Effector CD8-positive, alpha-beta T cell (primary cell): ENCODE measurements at places on chromosomes 13 and 19.
A peak's percentile ranks its signal among the peaks of the same experiment; 100 is the strongest.

GRCh38 chr13:60028021-60028420 lies 135.7 kb downstream of the DIAPH3 start:
- DNase-seq, result no peak

DNA sequence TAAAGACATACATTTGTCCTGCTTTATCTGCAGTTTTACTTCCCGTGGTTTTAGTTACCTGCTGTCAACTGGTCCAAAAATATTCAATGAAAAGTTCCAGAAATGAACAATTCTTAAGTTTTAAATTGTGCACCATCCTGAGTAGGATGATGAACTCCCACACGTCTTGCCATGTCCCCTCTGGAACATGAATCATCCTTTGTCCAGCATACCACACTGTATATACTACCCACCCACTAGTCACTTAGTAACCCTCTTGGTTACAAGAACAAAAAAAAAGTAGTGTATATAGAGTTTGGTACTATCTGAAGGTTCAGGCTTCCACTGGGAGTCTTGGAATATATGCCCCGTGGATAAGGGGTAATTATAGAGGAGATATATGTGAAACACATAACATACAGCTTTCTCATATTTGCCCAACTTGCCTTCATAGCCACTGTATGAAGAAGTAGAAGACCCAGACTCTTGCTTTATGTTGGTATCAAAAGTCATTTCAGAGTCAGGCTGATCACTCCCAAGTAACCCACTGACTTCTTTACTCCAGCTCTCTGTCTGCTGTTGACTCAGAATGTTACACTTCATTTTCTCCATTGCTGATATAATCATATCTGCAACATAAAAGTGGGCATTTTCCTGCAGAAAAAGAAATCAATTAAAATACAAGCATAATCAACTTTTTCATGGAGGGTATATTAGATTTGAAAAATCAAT lies 19.3 kb downstream of the RUBCNL start:
- no peak for DNase-seq

DNA sequence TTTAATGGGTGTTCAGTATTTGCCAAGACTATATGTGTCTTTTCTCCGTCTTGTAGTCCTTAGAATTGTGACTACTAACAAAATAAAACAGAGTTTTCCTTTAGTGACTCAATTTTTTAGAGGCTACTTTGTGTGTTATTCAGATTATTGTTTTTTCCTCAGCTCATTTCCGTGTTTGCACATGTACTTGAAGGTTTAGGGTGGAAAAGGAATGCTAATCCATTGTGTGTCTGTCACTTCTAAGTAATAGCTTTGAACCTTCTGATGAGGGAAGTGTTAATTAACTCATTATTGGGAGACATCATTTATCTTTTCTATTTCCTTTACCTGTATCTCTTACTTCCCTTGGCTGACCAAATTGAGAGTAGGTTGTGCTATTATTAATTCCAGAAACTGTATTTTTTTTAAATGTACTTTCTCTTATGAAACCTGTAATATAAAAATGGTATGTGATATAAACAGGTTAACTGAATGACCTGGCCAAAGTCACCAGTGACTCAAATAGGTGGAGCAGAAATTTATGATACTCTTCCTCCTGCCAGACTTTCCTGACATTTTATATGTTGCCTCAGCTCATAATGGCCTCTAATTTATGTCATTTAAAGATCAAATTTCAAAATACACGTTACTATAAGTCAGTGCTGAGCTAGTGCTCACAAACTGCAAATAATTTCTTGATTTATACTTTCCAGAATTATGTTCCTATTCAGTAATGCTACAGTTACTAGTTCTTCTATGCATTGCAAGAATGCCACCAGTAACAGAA lies 88.8 kb downstream of the LMO7 start:
- DNase-seq, result no peak

- DNase-seq, result no peak
Observed at GRCh38 chr13:26052337-26052736, 521 bp upstream of the SHISA2 start.

DNA sequence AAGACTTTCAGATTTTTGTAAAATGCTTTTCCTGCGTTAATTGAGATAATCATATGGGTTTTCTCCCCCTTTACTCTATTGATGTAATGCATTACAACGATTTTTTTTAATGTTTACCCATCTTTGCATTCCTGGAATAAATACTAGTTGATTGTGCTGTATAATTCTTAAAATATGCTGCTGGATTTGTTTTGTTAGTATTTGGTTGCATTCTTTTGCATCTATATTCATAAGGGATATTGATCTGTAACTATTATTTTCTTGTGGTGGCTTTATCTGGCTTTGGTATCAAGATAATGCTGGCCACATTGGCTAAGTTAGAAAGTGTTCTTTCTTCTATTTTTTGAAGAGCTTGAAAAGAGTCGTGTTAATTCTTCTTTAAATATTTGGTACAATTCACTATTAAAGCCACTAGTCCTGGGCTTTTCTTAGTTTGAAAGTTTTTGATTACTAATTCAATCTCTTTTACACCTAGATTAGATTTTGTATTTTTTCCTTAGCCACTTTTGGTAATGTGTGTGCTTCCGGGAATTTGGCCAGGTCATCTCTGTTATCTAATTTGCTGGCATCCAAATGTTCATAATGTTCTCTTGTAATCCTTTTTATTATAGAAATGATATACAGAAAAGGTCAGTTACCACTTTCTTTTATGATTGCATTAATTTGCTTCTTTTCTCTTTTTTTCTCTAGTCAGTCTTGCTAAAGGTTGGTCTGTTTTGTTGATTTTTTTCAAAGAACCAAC lies 29.8 kb downstream of the KL start:
- no peak for DNase-seq

DNA sequence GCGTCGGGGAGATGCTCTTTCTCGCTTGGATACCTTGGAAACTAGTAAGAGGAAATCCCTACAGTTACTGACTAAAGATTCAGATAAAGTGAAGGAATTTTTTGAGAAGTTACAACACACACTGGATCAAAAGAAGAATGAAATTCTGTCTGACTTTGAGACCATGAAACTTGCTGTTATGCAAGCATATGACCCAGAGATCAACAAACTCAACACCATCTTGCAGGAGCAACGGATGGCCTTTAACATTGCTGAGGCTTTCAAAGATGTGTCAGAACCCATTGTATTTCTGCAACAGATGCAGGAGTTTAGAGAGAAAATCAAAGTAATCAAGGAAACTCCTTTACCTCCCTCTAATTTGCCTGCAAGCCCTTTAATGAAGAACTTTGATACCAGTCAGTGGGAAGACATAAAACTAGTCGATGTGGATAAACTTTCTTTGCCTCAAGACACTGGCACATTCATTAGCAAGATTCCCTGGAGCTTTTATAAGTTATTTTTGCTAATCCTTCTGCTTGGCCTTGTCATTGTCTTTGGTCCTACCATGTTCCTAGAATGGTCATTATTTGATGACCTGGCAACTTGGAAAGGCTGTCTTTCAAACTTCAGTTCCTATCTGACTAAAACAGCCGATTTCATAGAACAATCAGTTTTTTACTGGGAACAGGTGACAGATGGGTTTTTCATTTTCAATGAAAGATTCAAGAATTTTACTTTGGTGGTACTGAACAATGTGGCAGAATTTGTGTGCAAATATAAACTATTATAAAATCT lies 2.7 kb upstream of the KCNRG start:
- DNase-seq, result no peak

GRCh38 chr13:45047394-45048310 lies 58.3 kb downstream of the GPALPP1 start:
- peak; percentile 50 for DNase-seq

DNA sequence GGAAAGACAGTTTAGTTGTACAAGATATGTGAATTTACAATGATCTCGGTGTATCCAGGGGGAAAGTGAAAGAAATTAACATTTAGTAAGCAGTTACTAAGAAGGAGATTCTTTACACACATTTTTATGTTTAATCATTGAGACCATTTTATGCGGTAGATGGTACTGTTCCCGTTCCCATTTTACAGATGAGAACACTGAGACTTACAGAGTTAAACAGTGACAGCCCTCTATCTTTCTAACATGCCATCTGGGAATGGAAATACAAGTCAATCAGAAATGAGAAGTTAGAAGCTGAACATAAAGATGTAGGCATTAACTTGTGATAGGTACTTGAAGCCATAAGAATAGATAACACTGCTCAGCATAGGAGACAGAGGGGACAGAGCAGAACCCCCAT lies 144.9 kb downstream of the VWA8 start:
- no peak for DNase-seq

DNA sequence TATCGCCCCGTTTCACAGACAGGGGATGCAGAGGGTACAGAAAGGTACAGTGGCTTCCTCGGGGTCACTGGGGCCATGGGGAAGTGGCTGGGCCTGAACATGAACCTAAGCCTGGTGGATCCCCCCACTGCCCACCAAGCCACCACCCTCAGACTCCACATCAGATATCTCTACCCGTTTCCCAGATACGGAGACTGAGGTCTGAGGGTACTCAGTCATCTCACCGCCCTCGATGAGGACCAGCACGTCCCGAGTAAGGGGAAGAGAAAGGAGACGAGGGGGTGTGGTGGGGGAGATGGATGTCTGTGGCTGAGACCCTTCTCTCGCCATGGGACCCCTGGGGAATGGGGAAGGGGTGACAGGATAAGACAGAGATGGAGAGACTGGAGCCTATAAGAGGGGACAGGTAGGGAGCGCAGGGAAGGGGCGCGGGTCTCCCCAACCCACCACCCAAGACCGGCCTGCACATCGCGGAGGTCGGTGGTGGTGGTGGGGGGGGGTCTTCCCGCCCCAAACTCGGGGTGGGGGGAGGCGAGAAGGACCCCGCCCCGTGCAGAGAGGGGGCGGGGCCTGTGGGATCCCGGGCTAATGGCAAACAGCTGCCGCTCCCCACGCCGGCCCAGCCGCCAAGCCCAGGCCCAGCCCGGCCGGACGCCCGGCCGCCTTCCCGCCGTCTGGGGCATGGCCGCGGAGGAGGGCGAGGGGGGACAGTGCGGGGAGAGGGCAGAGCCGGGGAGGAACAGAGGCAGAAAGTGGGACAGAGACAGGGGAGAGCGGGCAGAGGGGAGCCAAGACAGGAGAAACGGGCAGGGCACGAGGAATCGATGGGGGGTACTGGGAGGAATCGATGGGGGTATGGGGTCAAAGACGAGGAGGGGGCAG lies 698 bp downstream of the KANK2 start:
- no peak for DNase-seq

GRCh38 chr13:44921246-44921877 lies 67.9 kb downstream of the NUFIP1 start:
- DNase-seq, result no peak

DNA sequence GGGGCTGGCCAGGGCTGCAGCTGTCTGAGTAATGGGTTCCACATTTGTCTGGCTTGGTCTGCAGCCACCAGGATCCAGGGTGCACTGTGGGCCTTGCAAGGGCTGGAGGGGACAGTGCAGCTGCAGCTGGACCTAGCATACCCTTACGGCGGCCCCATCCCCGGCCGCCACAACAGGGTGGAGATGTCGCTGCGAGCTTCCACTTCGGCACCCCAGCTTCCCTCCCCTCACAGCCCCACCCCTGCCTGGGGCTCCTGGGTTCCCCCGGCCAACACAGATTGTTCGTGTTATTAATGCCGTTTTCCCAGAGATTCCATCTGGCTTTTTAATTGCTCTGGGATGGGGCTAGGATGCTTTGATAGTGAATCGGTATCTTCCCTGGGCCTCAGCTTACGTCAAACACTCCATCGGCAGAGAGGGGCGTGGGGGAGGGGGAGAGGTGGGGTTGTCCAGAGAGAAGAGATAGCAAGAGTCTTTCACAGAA lies 5.8 kb downstream of the CEBPA start:
- DNase-seq, result no peak

- DNase-seq, result no peak
Observed at GRCh38 chr13:105070452-105070851, 1465.0 kb downstream of the EFNB2 start.

DNA sequence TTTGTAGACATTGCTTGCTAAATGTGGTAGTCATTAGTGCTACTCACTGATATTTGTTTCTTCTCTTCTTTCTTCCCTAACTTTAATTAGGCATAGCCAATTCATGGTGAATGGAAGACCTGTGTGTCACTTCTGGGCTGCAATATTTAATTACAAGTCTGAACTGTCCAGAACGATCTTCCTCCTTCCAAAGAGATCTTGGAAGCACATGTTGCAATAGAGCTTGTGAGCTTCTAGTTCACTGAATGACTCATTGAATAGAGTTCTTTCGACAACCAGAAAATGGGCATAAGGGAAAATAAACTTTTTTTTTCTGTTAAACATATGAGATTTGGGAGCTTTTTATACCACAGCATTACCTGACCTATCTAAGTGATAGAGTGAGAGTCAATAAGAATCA lies 1264.6 kb downstream of the PCDH9 start:
- no peak for DNase-seq

GRCh38 chr13:27375686-27376326 lies 48.6 kb upstream of the GTF3A start:
- peak; percentile 41 for DNase-seq

- DNase-seq, result no peak
Observed at GRCh38 chr13:51118809-51119431, 7.8 kb upstream of the C13orf42 start.

GRCh38 chr13:85148009-85148408 lies 651.2 kb downstream of the SLITRK6 start:
- no peak for DNase-seq

DNA sequence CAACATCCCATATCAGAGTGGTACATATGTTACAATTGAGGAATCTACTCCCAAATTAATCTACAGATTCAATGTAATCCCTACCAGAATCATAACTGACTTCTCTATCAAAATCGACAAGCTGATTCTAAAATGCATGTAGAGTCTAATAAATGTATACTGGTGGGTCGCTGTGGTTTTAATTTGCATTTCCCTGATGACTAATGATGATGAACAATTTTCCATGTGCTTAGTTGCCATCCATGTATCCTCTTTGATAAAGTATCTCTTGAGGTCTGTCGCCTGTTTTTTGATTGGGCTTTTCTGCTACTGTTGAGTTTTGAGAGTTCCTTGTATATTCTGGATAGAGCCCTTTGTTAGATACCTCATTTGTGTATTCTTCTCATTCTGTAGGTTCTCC lies 43.8 kb downstream of the KLF12 start:
- DNase-seq, result no peak

- DNase-seq, result no peak
Observed at GRCh38 chr19:42124386-42124901, 7.8 kb downstream of the POU2F2 start.

GRCh38 chr19:42121036-42121621 lies 11.1 kb downstream of the POU2F2 start:
- DNase-seq, result no peak

DNA sequence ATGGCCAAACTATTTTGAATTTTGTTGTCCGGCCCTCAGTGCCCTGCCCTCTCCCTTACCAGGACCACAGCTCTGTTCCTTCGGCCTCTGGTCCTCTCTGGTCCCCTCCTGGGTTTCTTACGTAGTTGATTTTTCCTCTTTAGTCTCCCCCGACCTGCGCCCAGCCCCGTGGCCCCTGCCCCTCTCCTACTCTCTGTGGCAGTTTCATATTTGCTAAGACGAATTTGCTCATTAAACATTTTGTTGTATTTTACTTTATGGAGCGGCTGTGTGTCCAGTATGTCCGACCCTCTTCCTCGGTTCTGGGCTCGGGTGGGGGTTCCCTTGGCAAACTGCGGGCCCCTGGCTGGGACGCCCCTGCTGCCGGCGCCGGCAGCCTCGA lies 576 bp upstream of the EPN1 start:
- no peak for DNase-seq

- DNase-seq, result no peak
Observed at GRCh38 chr19:50206191-50206590, 2.8 kb downstream of the MYH14 start.
